ENCODE measurements at places on chromosomes 5 and 9.

DNA sequence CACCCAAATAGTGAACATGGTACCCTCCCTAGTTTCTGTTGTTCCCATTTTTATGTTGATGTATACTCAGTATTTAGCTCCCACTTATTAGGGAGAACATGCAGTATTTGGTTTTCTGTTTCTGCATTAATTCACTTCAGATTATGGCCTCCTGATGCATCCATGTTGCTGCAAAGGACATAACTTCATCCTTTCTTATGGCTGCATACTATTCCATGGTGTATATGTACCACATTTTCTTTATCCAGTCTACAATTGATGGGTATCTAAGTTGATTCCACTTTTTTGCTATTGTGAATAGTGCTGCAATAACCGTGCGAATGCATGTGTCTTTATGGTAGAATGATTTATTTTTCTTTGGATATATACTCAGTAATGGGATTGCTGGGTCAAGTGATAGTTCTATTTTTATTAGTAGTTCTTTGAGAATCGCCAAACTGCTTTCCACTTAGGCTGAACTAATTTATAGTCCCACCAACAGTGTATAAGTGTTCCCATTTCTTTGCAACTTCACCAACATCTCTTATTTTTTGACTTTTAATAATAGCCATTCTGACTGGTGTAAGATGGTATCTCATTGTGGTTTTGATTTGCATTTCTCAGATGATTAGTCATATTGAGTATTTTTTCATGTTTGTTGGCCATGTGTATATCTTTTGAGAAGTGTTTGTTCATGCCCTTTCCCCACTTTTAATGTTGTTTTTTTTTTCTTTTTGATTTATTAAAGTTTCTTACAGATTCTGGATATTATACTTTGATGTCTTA, 79.6 kb downstream of the SMIM15 start:
- peak; percentile 41 for DNase-seq

DNA sequence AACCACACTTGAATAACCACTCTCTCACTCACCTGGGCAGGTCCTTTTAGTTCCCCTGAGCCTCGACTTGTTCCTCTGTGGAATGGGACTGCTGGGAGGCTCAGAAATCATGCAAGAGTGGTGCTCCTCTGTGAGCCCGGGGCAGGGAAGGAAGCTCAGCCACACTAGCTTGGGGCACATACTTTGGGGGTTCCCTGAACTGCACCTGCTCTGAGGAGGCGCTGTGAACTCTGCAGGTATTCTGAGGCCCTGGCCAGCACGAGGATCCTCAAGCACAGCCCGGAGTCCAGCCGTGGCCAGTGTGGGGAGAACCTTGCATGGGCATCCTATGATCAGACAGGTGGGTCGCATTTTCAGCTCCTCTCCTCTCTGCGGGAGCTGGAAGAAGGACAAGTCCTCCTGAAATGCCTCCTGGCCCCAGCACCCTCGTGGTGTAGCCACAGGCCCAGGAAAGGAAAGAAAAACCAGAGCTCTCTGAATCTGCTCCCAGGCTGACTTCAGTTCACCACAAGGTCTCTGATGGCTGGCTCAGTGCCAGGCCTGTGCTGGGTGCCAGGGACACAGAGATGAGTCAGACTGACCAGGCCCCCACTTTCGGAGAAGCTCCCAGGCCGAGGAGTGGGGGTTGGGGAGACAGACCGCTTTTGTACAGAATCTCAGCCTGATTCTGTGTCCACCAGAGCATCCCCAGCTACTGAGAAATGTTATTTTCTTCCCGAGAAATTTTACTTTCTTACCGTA, 11.9 kb downstream of the GLIPR2 start:
- DNase-seq, result peak; percentile 98

GRCh38 chr9:5578698-5579085, 50.2 kb upstream of the RIC1 start:
- DNase-seq, result no peak

- no peak for DNase-seq
These were observed 219.8 kb upstream of the C9orf72 start for GRCh38 chr9:27792971-27793689.

DNA sequence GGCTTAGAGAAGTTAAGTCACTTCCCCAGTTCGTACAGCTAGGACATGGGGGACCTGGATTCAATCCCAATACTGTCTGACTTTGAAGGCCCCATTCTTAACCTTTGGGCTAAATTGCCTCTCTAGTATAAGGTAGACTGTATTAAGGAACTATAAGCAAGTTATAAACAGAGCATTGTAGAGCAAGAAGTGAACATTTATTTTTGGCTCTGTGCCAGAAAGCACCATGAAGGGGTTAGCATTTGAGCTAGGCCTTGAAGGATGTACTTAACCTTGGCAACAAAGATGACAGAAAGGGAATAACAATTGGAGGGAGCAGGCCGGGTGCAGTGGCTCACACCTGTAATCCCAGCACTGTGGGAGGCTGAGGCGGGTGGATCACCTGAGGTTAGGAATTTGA, 32.8 kb downstream of the GALNT10 start:
- DNase-seq, result no peak

- peak; percentile 55 for DNase-seq
These were observed 52.5 kb upstream of the SLC2A8 start for GRCh38 chr9:127344368-127345000.

GRCh38 chr9:91657501-91657900, 233.9 kb upstream of the NFIL3 start:
- no peak for DNase-seq

All from fibroblast of skin of back (primary cell).